ENCODE measurements at places on chromosomes 5 and 9.

GRCh38 chr9:13386935-13387733 is 107.6 kb upstream of the MPDZ start:
- no peak for DNase-seq

GRCh38 chr5:83035373-83036100 is 41.7 kb downstream of the TMEM167A start:
- no peak for DNase-seq

- no peak for DNase-seq
These were observed 4.8 kb downstream of the USP20 start for GRCh38 chr9:129840034-129840433.

DNA sequence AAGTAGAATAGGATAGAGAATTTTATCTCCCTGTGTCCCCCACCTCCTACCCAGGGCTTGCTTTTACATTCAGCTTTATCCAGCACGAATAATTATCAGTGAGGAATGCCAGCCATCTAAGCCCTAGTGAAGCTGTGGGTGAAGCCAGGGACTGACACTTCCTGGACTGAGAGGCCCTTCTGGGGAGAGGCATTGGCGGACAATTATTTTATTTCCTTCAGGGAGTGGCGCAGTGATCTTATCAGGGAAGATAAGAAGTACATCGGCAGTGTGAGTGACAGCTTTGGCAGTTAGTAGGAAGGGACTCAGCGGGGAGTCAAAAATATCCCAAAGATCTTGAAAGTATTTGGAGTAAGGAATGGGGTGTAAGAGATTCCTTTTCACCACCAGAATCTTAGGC is 34.9 kb upstream of the RPS23 start:
- no peak for DNase-seq

DNA sequence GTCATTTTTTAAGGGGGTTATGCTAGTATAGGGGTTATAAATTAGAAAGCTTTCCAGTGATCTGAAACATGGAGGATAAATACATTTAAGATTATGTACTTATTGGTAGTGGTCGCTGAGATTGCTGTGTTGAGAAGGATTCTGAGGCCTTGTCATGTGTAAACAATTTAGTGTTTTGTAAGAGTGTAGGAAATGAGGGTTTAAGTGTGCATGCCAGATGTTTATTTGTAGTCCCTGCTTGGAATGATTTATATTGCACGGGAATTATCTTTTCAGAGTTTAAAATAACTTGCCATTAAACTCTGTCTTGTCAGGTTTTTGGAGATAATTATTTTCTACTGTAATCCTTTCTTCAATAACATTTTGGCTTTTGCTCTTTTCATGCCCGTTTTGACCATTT is 19.4 kb downstream of the ZNF618 start:
- no peak for DNase-seq

DNA sequence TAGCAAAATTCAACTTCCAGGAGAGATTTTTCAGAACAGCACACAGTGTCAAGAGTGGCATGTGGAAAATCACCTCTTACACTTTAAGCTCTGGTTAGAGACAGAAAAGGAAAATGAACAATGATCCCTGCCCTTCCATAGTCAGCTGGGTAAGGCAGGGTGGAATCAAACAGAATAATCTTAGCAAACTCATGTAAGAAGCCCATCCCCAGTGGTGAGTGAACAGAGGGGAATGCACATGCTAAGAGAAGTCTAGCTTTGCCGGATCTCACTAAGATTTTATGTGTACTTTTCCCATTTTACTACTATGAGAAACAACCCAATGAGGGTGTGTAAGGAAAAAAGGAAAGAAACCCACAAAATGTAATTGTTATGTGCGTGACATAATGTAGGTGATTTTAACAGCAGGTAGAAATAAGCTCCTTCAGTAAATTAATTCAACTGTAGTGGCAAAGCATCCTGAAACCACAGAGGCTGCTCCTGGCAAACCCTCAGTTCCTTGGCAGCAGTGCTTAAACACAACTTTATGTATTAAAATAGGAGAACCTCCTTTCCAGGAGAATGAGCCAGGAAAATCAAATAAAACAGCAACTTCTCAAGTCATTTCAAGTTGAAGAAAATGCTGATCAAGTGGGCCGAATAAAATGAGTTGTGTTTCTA is 366.0 kb upstream of the TRPC7 start:
- DNase-seq, result no peak

DNA sequence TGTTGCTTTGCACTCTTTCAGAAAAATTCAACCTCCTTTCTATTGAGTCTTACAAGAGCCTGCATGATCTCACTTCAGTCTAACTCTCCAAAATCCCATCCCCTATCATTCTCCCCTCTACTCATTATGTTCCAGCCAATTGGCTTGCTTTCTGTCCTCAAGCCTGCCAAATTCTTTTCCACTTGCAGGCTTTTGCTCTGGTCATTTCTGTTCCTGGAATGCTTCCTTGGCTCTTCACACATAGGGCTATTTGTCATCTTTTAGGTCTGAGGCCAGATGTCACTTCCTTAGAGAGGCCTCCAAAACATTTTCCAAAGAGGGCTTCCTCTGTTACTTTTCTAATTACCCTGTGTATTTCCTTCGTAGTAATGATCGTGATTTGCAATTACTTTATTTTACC is 11.8 kb upstream of the CHD1 start:
- no peak for DNase-seq

- no peak for DNase-seq
These were observed 3.4 kb downstream of the SKP2 start for GRCh38 chr5:36155291-36155690.

- no peak for DNase-seq
These were observed 14.8 kb downstream of the NDST1 start for GRCh38 chr5:150522504-150523414.

DNA sequence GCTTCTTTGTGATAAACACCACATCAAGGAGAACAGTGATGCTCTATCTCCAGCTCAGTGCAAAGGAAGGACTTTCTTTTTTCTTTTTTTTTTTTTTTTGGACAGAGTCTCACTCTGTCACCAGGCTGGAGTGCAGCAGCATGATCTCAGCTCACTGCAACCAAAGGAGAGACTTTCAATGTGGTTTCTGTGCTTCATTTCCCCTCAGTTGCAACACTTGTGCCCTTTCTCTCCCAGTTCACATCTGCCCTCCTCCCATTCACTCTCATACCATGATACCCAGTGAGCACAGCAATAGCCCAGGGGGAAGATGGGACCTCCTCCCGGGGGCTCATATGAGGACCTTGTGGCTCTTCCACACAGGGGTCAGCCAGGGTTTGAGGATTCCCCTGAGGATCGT is 110.0 kb downstream of the MTRR start:
- DNase-seq, result no peak

DNA sequence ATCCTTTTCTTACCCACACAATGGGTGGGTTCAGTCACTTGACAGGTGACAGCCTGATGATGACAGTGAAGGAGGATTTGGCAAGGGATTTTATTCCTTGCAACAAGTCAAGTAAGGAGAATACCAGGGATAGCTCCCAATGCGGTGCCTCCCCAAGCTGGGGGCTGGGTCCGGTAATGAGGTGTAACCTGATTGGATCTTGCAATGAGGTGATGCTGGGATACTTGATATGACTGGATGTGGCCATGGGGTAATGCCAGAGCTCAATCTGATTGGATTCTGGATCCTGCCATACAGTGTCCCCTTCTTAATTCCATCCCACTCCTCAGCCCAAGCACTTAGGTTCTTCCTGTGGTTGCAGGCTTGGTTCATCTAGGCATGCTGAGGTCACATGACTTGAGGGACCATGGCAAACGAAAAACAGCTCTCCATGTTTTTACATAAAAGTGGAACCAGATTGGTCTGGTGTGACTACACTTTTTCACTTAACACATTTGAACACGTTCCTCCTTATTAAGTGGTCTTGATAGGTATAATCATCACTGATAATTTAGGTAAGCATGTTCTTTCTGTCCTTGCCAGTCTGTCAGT is 181.1 kb downstream of the PDZD2 start:
- DNase-seq, result no peak

- DNase-seq, result no peak
These were observed 79.1 kb upstream of the FSTL4 start for GRCh38 chr5:133691448-133691847.

- no peak for DNase-seq
These were observed 11.1 kb downstream of the GM2A start for GRCh38 chr5:151264113-151264512.

DNA sequence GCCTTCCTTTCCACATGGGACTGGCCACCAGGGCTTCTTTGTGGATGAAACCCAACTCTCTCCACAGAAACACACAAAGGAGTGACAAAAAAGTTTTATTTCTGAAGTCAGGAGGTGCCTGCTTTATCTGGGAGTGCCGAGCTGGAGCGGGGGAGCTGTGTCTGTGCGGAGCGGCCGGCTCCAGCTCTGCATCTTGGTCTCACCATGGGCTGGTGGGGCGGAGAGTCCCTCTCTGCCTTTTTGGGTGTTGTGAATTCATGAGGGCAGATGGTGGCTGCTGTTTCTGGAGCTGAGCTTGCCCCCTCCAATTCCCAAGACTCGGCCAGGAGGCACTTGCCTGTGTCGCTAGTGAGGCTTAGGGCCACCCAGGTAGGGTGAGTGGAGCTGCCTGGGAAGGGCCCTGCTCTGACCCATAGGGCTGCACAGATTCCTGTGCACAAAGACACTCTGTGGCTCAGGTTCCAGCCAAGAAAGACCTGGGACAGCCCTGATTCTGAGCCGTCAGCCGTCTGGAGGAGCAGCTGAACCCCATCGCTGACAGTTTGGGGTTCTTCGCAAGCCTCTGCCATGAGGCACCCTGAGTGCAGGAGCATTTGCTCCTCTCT is 1.4 kb downstream of the DBH start:
- DNase-seq, result no peak

GRCh38 chr9:16828340-16829281 is 41.9 kb downstream of the BNC2 start:
- DNase-seq, result no peak

DNA sequence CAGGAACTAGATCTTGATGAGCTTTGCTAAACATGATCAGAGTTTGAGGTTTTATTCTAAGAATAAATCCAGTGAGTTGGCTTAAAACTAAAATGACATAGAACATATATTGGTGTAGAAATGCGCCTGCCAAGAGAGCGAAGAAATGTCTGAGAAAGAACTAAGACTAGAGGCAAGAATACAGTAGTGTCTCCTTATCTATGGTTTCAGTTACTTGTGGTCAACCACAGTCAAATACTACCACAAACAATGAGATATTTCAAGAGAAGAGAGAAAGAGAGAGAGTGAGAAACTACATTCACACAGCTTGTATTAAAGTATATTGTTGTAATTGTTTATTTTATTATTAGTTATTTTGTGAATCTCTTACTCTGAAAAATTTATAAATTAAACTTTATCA is 254.4 kb upstream of the CDH10 start:
- DNase-seq, result no peak

DNA sequence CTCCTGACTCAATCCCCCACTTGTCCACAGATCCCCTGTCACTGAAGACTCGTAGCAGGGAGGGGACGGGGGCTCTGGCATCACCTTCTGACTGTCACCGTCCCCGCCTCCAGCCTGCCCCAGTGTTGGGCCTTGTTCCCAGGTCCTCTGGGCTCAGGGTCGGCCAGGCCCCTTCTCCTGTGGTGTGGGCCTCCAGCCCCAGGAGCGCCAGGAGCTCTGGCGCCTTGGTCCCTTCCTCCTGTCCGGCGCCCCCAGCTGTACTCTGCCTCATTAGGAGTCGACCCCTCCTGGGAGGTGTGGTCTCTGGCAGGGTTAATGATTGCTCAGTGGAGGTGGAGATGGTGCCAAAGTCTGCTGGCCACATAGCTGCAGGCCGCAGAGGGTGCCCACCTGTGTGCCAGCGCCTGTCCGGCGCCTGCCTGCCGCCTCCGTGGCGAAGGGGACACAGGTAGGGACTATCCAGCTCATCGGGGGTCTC is at the start of gene CDHR2:
CDHR2 (plus strand) TSS at position 376 of the 478 bp plus-strand sequence. CDS start 16,011 bp downstream, outside the sequence.
- DNase-seq, result no peak

GRCh38 chr5:114056185-114056538 is 305.7 kb upstream of the KCNN2 start:
- no peak for DNase-seq

DNA sequence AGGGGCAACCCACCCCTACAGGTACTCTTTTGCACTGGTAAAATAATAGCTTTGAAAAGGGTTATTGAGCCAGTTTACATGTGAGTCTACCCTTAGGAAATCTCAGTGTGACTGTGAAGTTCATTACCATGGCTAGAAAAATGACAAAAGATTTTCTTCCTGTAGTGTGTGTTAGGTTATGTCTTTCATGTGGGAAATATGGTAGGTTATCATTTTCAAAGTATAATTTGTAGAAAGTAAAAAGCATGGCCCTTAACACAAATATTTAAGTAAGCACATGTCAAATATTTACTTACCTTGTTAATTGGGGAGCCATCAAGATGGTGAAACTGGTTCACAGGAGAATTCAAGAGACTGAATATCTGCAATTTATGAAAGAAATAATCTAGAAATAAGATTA is 37.3 kb upstream of the PLPP1 start:
- DNase-seq, result no peak

GRCh38 chr9:130576176-130576575 is 3.2 kb upstream of the FUBP3 start:
- no peak for DNase-seq

DNA sequence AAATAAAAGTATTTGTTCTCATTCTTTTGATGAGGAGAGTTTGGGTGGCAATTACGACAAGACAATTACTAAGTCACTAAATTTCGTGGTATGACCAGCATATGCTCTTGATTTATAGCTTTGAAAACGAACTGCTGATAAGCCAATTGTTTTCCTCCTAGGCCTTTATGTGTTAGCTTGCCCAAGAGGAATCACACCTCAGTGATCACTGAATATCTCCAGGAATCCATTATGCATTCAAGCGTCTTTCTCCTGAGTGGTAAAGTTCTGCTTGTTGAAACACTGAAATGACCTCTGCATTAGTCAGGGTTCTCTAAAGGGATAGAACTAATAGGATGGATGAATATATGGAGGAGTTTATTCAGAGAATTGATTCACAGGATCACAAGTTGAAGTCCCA is 677.7 kb upstream of the MEF2C start:
- DNase-seq, result no peak

DNA sequence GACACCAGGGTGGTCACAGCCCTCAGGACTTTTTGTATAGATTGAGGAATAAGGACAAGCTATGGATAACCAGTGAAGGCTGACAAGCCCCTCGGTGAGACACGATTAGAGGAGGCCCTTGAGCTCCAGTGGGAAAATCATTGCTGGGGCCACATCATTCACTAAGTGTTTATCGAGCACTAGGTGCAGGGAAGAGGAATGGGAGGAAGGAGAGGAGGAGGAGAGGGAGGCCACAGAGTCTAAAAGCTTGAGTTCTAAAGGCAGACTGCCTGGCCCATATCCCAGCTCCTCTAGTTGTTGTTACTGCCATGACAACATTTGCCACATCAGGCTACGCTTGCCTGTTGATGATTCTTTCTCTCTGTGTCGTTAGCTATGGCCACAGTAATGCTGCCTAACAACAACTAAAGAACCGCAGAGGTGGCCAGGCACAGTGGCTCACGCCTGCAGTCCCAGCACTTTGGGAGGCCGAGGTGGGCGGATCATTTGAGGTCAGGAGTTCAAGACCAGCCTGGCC is 37.6 kb downstream of the NKX2-5 start:
- no peak for DNase-seq

GRCh38 chr9:126058591-126058990 is 268.0 kb upstream of the MVB12B start:
- DNase-seq, result no peak

DNA sequence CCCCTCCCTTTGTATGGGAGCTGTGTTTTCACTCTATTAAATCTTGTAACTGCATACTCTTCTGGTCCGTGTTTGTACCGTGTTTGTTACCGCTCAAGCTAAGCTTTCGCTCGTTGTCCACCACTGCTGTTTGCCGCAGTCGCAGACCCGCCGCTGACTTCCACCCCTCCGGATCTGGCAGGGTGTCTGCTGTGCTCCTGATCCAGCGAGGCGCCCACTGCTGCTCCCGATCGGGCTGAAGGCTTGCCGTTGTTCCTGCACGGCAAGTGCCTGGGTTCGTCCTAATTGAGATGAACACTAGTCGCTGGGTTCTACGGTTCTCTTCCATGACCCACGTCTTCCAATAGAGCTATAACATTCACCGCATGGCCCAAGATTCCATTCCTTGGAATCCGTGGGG is 6.6 kb upstream of the GNE start:
- no peak for DNase-seq
